ENCODE measurements at places on chromosomes 5 and 9.

GRCh38 chr9:90478821-90479220 is 163.8 kb downstream of the DIRAS2 start:
- no peak for DNase-seq

DNA sequence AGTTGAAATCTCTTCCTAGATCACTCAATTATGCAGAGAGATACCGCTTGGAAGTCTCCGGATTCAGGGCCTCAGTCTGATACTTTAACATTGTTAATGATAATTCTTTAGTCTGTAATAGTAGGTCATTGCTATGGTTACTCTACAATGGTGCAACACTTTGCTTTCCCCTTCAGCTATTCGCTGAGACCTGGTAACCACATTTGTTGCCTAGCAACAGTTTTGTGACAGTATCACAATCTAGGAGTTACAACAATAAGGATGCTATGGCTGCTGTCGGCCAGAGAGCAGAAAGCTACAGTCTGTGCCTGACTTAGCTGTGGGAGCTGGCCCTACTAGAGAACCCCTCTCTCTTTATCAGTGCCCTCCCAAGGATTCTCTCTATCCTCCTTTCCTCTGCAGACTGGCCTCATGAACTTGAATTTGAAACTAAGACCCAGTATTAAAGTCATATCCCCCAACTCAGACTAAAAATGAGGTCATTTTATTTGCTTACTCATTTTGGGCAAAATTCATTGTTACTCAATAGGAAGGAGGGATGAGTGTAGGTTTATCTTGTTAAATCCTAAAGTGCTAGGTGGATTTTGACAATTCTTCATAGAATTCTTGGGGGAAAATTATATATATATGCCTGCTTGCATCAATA is 39.3 kb downstream of the NR2F1 start:
- DNase-seq: peak; percentile 80

DNA sequence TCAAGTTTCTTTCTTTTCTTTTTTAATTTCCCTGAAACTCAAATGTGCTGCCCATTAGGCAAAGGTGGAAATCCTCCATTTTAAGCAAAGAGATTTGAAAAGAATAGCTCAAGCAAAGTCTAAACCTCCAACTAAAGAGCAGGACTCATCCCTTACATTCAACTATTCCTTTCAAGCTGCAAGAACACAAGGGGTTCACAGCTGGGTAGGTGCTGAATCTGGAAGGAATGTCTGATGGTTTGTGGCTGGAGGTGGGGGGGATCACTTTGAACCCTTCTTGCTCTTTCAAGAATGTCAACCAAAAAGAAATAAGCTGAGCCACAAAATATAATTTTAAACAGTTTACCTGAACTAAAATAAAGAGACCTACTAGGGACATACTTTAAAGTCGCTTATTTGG is 375.7 kb upstream of the CDH10 start:
- no peak for DNase-seq

DNA sequence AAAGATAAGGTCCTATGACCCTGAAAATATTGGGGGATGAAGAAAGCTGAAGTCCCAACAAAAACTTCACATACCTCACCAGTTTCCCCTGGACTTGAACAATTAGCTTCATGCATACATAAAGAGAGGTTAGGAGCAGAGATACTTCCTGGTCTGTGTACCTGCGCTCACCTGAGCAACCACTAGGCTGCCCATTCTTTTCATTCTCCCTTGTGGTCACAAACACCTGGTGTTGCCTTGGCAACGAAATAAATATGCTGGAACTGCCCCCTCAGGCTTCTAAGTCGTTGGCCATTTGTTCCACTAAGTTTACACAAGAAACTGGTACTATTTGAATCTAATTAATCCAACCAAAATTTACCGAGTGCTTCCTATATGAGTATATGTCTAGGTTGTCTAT is 18.1 kb downstream of the OTP start:
- no peak for DNase-seq

DNA sequence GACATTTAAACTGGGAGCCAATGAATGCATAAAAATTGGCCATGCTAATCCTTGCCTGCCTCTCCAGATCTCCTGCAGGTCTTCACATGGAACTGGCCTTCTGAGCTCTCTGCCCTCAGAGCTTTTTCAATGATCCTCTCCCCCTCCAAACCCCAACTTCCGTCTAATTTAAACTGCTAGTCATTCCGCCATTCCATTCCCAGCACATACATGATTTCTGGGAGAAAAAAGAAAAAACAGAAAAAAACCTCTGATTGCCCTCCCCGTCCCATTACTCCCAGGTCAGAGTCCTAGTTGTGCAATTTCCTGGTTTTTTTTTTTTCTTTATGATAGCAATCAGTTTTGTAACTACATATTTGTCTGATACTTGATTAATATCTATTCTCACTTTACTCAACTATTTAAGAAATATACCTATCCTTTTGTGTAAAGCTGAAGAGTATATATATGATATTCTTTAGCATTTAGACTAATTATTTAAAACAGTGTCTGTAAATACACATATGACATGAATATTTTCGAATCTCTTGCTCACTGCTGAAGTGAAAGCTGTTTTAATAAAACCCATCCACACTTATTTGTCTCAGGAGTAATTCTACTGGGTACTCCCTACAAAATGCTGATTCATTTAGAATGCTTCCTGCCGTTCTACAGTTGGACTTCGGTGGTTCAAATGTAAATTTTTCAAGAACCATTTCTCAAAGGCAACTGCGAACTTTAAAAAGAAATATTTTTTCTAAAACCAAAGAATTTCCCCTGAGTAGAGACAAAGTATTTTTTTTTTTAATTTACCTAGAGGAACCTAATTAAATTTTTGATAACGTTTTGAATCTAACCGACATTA is 1.6 kb downstream of the HINT1 start:
- no peak for DNase-seq

DNA sequence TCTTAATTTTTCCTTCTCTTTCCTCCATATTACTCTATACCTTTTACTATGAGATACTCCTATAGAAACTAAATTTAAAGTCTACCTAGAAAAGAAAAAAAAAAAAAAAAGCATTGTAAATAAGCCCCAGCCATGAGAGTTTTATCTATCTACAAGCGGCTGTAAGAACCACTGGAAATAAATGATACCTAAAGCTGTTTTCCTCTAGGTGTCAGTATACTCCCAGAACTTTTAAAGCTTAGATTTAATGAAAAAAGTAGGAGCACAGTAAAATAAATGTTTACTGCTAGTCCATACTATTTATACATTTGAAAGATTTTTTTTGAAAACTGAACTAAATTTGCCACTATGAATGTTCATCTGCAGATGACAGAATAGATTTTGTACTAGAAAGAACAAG is 26.2 kb downstream of the TYRP1 start:
- DNase-seq: no peak

DNA sequence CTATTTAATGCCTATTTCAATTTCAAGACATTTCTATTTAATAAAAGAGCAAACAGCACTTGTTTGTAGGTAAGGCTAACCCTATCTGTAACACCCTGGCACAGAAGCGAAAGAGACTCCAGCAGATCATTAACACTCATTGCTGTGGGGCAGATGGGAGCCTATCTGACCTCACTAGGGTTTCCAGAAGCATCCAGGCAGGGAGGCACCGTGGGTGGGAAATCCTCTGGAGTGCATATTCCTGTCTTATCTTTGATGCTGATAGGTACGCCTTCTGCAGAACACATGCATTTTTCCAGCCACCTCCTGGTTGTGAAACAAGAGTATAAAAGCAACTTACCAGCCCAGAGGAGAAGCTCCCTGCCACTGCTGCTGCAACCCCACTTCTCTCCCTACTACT is 233.7 kb downstream of the GLIS3 start:
- no peak for DNase-seq

DNA sequence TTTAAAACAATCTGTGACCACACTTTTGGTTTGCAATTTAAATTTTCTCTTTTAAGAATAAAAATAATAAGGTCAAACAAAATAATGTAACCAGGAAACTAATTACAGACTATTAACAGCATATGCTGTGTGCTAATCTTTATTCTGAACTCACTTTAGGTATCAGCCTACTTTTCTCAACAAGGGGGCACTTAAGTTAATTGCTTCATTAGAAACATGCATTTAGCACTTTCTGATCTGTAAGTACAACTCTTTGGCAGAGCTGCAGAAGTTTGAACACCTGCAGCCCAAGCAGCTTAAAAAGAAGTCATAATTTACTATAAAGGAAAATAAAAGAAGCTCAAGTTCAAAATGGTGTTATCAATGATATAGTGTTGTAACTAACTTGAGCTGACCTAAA is 21.7 kb downstream of the XRCC4 start:
- no peak for DNase-seq

GRCh38 chr5:80463269-80463668 is 24.6 kb upstream of the FAM151B start:
- no peak for DNase-seq

Data from CD4-positive, alpha-beta T cell treated with Interleukin-15 for 4 hours (primary cell).